ELR (cell line): ENCODE measurements at places on chromosomes 4 and X.

DNA sequence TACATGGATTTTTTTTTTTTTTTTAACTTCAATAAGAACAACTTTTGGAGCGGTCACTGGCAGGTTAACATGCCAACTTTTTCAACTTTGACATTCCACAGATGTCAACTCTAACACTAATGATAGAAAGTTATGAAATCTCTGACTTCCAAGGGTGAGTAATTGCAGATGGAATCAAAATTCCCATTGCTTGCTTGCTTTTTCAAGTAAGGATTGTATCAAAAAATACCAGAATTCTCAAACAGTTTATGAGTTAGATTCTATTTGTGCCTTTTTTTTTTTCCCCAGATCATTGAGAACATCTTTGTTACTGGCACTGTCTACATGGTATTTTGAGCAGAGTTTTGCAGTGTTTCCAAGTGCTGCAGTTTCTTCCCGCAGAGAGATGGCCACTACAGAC is 50.3 kb upstream of the OTUD4 start:
- no peak for DNase-seq

GRCh38 chr4:168685136-168685809 is 188.4 kb downstream of the PALLD start:
- DNase-seq, result no peak

GRCh38 chrX:130637591-130637990 is 235.8 kb downstream of the RBMX2 start:
- DNase-seq, result peak; percentile 4

DNA sequence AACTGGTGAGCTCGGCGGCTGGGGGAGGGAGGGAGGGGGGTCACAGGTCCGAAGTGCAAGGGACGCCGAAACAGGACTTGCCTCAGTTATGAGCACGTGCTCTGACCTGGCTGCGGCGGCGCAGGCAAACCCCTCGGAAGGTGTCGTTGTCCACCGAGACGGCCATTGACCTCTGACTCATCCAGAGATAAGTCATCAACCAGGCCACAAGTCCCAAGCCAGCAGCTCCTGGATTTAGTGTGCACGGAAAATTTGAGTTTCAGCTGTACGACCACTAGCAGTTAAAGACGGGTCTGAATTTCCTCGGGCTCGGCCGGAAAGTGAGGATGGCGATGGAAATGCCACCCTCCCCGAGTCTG is 674 bp downstream of the SH3D19 start:
- DNase-seq, result peak; percentile 82

DNA sequence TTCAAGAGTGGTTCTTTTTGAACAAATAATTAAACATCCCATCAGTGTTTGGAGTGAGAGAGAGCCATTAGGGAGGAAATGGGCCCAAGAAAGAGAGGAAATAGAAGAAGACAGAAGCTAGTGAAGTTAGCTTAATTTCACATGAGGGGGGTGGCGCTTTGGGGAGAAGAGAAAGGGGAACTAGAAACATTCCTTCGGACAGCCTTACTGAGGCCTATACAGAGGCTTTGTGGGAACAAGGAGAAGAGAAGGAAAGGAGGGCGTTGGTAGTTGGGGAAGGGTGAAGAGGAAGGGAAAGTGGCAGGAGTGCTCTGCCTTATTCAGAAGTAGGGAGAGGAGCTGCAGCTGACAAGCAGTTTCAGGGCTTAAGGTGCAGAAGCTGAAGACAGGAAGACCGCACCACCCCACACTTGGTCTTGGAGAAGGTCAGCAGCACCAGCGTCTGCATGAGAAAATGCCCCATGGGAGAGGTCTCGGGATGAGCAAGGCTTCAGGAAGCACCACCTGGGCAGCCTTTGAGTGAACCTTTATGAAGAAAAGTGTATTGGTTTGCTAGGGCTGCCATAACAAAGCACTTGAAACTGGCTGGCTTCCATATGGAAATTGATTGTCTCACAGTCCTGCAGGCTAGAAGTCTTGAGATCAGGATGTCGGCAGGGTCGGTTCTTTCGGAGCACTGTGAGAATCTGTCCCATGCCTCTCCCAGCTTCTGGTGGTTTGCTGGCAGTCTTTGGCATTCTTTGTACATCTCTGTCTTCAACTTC is 85.1 kb downstream of the KIT start:
- DNase-seq, result no peak

- no peak for DNase-seq
Observed at GRCh38 chr4:74335341-74336021, 27.2 kb downstream of the EPGN start.

GRCh38 chr4:78627046-78627965 is 75.7 kb downstream of the ANXA3 start:
- DNase-seq, result no peak

DNA sequence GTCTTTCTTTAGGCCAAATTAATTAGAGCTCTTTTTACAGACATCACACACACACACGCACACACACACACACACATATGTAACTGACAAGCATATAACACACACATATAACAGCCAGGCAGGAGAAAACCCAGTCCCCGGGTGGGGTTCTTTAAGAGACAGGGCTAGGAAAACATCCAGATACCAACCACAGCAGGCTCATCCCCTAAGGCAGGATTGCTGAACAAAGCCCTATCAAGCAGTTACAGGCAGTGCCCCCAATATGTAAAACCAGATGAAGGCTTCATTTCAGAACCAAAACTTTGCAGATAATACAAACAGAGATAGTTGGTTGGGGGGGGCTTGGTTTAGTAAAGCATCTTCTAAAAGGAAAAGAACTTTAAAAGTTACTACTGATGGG is 18.0 kb upstream of the FAM47E start:
- DNase-seq, result no peak

DNA sequence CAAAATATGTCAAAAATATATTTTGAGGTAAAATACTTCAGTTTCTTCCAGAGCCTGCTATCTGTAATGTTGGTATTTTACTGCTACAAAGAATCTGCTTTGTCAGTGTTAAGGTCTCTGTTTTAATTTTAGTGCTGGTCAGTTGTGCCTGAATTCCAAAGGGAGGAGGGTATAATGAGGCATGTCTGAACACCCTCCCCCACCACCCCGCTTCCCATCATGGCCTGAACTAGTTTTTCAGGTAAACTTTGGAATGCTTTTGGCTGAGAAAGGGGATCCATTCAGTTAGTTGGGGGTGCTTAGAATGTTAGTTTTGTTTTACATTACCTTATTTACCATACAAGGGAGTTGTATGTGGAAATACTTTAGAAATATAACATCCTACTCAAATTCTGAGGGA is 158.5 kb downstream of the MID1IP1 start:
- no peak for DNase-seq

- DNase-seq, result peak; percentile 81
Observed at GRCh38 chr4:86895692-86896488, 3.7 kb upstream of the C4orf36 start.

DNA sequence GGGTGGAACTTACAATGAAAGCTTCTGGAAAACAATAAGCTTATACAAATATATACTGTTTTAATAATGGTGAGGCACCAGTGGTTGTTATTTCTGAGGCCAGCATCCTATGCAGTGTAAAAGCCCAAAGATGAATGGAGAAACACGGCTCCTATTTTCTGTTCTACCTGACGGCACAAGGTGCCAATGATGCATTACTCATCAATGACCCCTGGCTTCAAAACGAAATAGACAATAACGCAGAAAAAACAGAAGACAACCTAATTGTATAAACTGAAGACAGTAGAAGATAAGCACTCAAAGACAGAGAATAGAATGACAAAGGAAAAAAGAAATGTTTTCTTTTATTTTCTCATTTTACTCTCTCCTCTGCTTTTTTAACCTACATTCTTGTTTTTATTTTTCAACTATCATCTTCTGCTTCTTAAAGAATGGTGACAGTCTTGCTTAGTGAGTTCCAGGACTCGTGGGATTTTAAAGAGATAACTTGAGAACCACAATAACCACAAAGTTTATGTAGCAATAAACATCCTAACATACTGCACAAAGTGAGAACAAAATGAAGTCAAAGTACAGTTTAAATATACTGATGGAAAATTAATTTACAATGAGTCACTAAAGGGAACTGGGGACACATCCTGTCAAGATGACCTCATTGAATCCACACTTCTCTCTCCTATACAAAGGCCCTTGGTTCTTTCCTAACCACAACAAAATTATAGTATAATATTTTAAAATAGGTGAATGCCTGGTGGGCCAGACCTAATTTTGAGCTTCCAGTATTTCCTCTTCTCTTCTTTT is 169.8 kb downstream of the BTC start:
- peak; percentile 95 for DNase-seq

DNA sequence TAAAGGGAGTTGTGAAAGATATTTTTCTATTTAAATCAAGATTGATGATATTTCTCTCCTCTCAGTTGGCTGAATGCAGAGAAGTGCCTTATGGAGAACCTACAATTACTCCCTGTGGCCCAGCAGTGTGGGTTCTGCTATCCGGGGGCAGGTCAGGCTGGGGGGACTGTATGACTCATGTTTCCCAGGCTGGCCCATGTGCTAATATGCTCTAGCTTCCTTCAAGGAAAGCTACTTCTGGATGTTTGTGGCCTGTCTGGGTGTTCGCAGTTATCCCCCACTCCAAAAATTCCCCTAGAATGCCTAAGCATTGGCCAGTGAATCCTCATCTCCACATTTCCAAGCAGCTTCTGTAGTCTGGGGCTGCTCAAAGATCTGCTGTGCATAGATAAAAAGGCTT is 58.9 kb upstream of the SPP1 start:
- DNase-seq, result no peak

DNA sequence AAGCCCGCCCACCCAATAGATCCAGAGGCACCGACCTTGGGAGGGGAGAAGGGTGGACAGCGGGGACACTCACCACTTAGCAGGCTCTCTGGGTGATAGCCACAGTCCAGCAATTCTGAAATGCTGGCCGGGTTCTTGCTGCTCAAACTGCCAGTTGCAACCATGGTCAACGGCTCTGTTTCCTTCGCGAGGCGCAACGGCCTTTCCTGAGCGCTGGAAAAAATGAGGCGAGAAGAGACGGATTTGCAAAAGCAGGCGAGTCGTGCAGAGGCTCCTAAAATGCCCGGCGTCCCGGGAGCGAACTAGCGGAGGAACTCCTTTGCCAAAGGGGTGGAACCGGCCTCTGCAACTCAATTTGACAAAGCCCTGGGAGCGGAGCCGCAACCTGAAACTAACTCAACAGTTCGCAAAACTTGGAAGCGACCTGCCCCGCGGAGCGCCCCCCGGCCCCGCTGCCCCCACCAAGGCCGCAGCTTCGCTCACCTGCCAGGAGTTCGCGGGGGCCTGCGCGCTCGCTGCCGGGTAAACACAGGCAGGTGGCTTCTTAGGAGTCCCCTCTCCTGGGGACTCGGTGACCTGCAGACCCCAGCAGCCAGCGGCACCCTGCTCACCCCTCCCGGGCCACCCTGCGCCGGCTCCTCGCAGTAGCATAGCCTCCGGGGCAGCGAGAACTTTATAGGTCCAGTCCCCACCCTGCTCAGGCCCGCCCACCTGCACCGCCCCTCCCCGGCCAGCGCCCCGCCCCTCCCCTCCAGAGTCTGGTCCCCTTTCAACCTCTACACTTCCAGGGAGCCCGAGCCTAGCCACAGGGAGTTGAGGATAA is at the start of gene DDIT4L:
Gene DDIT4L (minus strand): TSS at position 649 of the 823 bp plus-strand sequence. CDS start 485 bp downstream, at position 164.
- DNase-seq, result peak; percentile 49

DNA sequence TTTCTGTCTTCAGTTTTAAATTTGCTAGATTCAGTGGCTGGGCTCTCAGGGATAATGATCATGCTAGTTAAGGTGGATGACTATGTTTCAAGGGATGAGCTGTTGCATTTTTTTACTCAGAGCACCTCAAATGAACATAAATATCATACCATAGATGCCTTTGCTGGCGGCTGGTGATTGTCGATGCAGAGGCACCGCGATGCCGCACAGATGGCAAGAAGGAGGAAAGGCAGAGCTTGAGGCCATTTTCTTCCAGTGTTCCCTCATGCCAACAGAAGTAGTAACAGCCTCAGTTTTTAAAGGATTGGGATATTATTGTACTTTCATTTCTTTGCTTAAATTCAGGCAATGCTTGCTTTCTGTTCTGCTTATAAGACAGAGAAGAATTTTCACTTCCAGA is 654.7 kb upstream of the IGFBP7 start:
- no peak for DNase-seq

DNA sequence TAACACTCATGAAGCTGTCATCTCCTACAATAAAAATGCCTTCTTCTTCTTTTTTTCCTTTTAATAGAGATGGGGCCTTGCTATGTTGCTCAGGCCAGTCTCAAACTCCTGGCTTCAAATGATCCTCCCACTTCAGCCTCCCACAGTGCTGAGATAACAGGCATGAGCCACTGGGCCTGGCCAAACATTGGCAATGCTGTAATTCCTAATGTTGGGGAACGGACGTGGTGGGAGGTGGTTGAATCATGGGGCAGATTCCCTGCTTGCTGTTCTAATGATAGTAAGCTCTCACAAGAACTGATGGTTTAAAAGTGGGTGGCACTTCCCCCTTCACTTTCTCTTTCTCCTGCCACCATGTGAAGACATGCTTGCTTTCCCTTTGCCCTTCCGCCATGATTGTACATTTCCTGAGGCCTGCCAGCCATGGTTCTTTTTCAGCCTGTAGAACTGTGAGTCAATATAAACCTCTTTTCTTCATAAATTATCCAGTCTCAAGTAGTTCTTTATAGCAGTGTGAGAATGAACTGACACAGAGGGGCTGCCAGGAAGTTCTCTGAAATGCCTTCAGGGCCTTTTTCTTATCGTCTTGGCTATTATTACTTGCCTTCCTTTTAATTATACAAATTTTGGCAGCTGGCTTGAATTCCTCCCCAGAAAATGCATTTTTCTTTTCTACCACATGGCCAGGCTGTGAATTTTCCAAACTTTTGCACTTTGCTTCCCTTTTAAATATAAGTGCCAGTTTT is 93.0 kb downstream of the CENPC start:
- no peak for DNase-seq

GRCh38 chr4:99943904-99944437 is 2.4 kb downstream of the DNAJB14 start:
- no peak for DNase-seq

- DNase-seq, result peak; percentile 40
Observed at GRCh38 chr4:67522851-67523671, 22.2 kb downstream of the CENPC start.

DNA sequence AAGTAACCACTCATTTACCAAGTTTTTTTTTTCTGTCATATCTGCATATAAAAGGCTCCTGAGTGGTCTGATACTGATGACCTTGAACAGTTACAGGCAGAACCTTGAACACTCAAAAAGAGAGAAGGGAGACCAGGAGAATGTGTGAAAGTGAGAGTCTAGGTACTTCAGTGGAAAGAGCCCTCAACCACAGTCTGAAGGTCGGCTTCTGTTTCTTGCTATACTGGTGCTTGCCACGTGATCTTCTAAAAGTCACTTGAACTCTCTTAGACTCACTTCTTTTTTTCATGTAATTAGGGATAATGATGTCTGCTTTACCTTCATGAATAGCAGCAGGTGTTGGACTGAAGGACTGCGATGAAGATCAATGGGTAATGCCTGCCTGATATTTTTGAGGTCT is 22.8 kb downstream of the GABRB1 start:
- no peak for DNase-seq

DNA sequence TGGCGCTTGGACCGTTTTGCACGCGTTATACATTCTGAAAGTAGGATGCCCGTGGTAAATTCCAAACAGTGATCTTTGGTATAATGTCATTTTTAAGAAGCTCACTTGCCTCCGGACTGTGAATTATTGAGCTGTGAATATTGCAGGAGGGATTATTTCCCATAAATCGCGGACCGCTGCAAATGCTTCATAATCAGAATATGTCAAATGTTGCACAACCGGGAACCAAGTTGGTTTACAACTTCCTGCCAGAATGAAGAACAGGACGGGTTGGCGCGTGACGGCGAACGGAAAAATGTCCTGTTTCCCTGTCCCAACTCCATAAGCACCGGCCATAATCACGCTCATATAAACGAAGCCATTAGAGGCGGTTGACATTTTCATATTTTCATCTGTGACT is 67.6 kb downstream of the SHOX start:
- DNase-seq, result no peak

- no peak for DNase-seq
Observed at GRCh38 chr4:54473798-54474197, 184.0 kb upstream of the KIT start.
